HCT116 (cell line): ENCODE measurements at places on chromosomes 2 and 18. TPM values are rescaled to one million over a fixed set of nuclear protein-coding genes. Genes with fewer than 3 reads are reported as not detected.

GRCh38 chr2:3424171-3424795 is 44.8 kb downstream of the TRAPPC12 start:
- peaks cover 9% of the 10 kb centered on the region for H3K36me3 ChIP-seq
- H3K4me1 ChIP-seq = no peaks in the 10 kb centered on the region
- no peak for DNase-seq
- H3K4me3 ChIP-seq = no peak overlapping the region

Gene OLA1
- total RNA-seq = 219 TPM

DNA sequence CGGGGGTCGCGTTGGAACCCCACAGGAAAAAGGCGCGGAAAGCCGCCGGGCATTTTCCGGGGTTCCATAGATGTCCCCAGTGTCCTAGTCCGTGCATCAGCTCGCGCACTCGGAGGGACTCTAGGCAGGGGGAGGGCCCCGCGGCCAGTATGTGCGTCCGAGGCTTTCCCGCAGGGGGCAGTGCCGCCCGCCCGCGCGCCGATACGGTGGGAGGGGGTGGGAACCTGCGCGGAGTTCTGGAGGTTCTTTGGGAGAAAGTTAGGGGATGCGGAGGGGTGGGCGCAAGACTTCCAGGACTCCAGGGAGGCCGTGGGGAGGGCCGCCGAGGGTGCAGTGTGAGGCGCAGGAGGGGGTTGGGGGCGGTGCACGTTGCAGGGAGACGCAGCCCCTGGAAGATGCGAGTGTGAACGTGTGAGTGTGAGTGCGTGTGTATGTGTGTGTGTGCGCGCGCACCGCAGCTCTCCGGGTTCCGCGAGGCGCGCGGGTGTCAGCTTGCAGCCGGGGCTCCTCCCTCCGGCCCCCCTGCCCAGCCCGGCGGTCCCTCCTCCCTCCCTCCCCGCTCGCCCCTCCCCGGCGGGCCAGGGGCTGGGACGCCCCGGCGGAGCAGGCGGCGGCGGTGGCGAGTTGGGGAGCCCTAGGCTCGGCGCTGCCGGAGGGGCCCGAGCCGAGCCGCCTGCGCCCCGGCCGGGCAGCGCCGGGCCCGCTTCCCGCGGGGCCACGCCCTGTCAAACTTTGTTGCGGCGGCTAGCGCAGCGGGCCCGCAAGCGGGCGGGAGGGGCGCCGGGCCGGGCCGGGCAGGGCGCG is at the start of gene TCF7L1:
TSS of gene TCF7L1 (plus strand) at position 559 of the 804 bp plus-strand sequence. CDS start 293 bp downstream, outside the sequence.
- DNase-seq = peak; percentile 70
- H3K27ac ChIP-seq = peak within 1 kb of the TSS; percentile 42; the same call in 1 of the 2 replicates
- peaks cover 12% of the 10 kb centered on the region; the same call in 1 of the 2 replicates for H3K4me1 ChIP-seq
- no peaks in the 10 kb centered on the region for H3K27me3 ChIP-seq

- H3K36me3 ChIP-seq = no peaks in the 10 kb centered on the region
- H3K27ac ChIP-seq = no peak overlapping the region
- peaks cover 55% of the 10 kb centered on the region for H3K27me3 ChIP-seq
- DNase-seq = no peak
These were observed 140.2 kb downstream of the PLCL1 start for GRCh38 chr2:197944416-197945096.

Gene ERCC3
- total RNA-seq = 52.7 TPM

Gene VWC2L
- total RNA-seq = not detected

Gene CROCC2
- not detected for total RNA-seq

Gene TMEM178A
- total RNA-seq = 1.3 TPM

- no peaks in the 10 kb centered on the region for H3K36me3 ChIP-seq
- H3K27ac ChIP-seq = no peak overlapping the region
- H3K27me3 ChIP-seq = no peaks in the 10 kb centered on the region
- H3K4me3 ChIP-seq = no peak overlapping the region
- H3K4me1 ChIP-seq = no peaks in the 10 kb centered on the region
- no peak for DNase-seq
These were observed 14.2 kb downstream of the IL18RAP start for GRCh38 chr2:102437122-102437521.

DNA sequence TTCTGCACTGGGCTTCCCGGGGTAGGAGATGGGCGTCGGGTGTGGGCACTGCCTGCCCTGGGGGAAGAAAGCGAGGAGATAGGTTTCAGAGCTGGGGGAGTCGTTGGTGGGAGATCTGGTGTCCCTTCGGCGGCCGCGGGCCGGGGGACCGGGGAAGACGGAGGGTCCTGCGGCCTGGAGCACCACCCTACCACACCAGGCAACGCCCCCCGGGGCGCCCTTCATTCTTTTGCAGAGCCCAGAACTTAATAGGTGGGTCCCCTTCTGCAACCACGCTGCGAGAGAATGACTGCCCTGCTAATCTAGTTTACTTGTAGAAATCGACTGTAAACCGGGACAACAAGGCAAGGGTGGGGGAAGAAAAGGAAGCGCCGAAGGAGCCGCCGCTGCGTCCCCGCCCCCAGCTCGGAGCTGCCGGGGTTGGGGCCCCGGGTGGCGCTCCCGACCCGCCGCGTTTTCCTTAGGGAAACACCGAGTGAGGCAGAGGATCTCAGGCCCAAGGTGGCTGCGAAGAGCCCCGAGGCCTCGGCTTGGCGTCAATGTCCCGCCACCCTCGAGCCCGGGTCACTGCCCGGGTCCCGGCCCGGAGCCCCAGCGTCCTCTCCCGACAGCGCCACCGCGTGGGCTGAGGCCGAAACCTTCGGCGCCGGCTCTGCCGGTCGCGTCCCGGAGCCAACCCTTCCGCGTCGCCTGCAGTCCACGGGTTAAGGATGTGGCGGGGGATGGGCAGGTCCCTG is 5.4 kb upstream of the SATB2 start:
- no peaks in the 10 kb centered on the region for H3K27me3 ChIP-seq
- peaks cover 5% of the 10 kb centered on the region; the same call in 1 of the 2 replicates for H3K4me1 ChIP-seq
- no peaks in the 10 kb centered on the region for H3K36me3 ChIP-seq
- peak overlapping the region; percentile 44 for H3K4me3 ChIP-seq

Gene CD302
- 0.15 TPM for total RNA-seq

GRCh38 chr18:10041180-10041579 is 127.4 kb downstream of the VAPA start:
- no peaks in the 10 kb centered on the region for H3K36me3 ChIP-seq
- H3K27me3 ChIP-seq = no peaks in the 10 kb centered on the region
- no peaks in the 10 kb centered on the region for H3K4me1 ChIP-seq
- DNase-seq = no peak
- no peak overlapping the region for H3K4me3 ChIP-seq
